ENCODE measurements at places on chromosomes 2 and 18. TPM values are rescaled to one million over a fixed set of nuclear protein-coding genes. Genes with fewer than 3 reads are reported as not detected.

DNA sequence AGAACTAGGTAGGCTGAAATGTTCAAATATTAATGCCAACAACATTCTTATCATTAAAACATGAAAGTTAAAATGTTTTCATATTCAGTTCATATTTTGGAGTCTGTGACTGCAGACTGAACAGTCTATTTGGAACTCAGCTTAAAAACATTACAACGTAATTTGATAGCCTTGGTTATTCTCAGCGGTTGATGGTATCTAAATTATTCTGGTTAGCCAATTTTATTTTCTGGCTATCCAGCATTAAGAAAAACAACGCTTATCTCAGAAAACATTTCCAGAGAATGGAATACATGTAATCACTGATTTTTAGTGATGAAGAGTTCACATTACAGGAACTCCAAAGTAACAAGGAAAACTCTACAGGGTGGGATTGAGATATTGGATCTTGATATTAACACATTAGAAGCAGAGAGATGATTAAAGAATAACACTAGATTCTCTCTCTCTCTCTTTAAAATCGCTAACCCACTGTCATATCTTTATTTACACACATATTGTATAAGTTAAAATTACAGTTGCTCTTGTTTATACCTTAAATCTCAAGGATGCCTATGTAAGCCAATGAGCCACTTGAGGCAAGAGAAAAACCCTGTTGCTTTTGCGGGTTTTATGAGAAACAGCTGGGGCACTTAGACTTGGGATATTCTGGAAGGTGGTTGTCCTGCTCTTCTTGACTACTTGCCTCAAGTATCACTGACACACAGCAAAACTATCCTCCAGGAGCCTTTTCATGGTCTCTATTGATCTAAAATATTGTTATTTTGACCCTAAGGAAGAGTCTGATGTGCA is 84.9 kb downstream of the ICOS start:
- no peak for DNase-seq

DNA sequence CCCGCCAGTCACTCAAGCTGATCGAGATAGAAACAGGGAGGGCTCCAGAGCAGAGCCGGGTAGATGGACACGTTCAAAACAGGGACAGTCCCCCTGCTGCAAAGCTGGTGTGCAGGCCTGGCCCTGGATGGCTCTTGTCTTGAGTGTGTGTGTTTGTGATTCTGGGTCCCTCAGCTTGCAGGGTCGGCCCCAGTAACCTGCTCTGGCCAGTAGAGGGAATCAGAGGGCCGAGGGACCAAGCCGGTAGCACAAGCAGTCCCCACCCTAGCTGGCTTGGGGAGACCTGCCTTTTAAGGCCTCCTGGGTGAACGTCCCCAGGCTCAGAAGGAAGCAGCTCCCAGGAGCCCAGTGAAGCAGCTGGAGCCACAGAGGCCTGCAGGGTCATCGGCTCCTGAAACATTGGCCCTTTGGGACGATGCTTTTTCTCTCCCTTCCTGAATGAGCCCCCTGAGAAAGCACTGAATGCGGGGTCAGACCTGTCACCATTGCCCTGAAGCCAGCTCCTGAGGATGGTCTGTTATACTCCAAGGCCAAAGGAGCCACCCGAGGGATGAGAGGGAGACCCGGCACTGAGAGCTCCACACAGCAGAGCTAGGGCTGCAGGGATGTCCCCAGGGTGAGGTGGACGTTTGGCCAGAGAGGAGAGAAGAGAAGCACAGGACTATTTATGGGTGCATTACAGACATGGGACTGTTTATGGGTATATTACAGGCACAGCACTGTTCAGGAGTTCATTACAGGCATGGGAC is 15.4 kb upstream of the MLPH start:
- DNase-seq: peak; percentile 51

GRCh38 chr2:69226903-69227302 is 160.1 kb downstream of the GFPT1 start:
- DNase-seq: no peak

DNA sequence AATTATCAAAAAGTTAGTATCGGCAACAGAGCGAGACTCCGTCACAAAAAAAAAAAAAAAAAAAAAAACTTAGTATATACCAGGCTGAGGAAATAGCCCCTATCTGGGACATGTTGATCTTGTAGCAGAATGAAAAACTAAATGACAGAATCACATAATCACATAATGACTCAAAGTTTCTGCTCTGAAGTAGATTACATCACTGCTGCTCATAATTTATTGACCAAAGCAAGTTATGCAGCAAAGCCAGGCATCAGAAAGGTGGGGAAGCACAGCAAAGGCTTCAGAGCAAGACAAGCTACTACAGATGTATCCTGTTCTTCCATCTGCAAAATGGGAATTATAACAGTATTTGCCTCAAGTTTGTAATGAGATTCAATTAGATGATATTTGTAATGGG is 68.1 kb downstream of the BOD1L2 start:
- DNase-seq: no peak

- DNase-seq: no peak
Measured at GRCh38 chr2:60992985-60993392, 24.5 kb upstream of the PEX13 start.

DNA sequence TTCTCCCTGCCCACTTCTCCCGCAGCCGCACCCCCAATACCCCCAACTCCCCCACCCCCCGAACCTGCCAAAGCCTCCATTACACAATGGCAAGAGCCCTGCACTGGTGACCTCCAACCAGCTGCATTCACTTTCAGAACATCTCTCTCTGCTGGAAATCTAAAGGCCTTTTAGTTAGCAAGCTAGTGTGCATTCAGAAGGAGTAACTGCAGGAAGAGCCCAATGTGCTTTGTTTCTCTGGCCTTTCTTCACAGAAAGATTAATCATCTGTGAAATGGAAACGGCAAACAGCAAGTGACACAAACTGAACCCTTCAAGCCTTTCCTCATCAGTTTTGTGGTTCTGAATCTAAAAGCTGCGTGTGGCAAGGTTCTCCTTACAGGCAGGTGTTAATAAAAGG is 124.2 kb downstream of the OLA1 start:
- no peak for DNase-seq

GRCh38 chr18:62452280-62452831 is 70.5 kb upstream of the ZCCHC2 start:
- peak; percentile 99 for DNase-seq

DNA sequence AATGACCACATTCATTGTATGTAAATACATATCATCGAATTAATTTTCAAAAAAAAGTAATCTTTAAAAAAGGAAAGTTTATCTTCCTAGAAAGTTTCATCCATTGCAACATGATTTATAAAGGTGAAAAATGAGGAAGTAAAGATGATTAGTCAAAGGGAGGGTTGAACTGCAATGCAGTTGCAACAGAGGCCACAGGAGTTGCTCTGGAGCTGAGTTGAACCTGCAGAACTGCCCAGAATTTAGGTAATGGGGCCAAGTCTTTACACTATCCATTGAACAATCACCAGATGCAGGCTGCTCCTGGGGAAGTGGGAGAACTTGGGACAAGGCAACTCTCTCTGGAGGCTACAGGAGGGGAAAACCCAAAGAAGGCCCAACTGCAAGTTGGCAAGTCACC is 390.7 kb downstream of the METTL4 start:
- no peak for DNase-seq

DNA sequence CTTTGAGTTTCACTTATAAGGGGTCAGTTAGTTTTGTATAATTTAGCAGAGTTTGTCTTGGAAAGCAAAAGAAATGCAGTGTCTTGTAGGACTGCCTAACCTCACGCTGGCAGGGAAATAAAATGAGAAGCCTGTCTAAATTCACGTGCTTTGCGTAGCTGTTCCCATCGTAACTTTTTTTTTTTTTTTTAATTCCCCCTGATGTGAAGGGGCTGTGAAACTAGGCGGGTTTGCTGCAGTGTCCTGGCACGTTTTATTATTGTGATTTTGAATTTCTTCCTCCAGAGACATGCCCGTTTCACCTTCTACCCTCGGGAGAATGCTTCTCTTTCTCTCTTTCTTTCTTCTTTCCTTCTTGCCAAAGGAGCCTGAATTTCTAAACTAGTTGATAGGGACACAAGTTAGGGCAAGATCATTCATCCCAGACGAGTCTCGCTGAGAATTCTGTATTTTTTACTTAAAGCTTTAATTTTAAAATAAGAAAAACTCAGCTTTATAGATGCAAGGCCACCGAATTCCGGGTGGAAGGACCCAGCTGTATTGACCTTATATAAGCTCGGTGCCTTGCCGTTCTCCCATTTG is 2.3 kb downstream of the MEIS1 start:
- no peak for DNase-seq

- no peak for DNase-seq
Measured at GRCh38 chr2:23124214-23124750, 260.7 kb upstream of the KLHL29 start.

DNA sequence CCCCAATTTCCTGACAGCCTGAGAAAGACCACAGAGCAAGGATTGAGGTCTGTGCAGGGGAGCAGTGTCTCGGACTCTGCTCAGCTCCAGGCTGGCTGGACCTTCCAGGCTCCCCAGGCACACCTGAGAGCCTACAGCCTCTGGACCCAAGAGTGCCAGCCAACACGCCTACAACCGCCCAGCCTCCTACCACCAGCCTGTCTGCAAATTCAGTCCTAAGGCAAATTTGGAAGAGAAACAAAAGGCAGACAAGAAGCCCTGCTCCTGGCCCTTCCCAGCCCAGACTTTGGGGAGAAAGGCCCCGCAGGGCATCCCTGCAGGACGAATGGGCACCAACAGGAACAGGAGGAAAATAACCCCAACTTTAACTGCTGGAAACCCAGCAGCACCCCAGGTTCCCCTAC is 1.9 kb downstream of the HS6ST1 start:
- DNase-seq: no peak

DNA sequence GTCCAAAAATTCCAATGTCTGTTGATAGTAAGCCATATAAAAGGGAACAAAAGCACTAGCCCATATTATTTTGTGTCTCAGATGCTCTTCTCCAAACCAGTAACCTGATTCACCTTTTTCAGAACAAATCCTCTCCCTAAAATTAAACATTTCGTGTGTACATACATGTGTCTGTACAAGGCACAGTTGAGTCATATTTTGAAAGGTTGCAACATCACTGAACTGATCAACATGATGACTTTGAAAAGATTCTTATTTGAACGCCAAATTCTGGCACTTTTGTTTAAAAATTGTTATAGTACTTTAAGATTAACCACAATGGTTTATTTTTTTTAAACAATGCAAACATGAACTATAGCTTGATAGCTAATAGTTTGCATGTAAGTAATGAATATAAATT is 102.5 kb downstream of the RIT2 start:
- DNase-seq: no peak

DNA sequence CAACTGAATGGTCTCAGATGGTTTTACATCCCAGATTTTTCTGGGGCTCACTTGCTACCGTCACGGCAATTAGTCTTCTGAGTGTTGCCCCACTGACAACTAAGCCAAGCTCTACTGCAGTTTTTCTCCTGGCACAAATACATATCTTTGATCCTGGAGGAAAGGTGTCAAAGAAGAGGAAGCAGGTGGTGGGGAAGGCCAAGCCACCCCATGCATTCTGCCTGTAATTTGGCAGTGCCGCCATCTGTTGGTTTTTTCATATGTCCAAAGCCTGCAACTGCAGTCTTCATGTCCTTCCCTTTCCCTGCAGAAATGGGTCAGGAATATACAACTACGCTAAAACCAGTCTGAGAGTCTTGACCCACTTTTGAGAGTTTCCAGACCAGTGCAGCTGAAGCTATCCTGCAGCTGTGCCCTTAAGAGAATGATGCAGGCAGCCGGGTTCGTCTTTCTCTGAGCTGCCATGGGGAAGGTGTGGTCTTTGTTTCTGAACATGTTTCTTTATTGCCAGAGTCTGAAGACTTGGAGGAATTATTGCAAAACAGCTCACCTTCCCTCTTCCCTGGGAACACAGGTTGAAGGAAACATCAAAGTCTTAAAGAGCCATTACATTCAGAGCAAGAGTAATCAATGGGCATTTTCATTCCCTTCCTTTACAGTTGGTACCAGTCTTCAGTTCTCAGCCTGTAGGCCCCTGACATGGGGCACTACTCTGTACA is 71.8 kb upstream of the ATL2 start:
- DNase-seq: no peak

DNA sequence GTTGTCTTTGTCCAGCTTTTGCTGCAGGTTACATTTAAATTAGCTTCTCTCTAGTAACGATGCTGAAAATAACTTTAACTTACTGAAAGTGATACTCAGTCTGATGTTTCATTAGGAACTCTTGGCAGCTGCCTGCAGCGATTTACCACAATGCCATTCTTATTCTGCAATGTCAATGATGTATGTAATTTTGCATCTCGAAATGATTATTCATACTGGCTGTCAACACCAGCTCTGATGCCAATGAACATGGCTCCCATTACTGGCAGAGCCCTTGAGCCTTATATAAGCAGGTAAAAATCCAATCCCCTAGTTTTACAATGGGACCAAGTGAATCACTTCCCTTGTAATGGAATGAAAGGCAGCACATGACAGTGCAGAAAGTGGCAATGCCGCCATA is 16.3 kb upstream of the MFF start:
- no peak for DNase-seq

DNA sequence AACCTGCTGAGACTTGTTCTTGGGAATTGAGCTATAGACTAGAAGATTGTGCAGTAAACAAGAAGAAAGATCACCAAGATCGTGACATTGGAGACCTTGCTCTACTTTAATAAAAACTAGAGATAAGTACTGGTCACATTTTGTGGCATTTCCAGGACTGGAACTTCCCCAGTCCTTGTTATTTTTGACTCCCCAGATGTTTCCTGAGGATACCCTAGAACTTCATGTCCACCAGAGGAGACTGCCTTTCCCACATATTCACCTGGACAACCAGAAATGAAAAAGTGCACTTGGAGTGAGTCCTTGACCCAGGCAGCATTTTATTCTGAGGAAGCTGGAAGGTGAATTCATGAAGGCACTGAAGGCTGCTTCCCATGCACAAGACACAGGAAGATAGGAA is 5.7 kb downstream of the CD207 start:
- no peak for DNase-seq

DNA sequence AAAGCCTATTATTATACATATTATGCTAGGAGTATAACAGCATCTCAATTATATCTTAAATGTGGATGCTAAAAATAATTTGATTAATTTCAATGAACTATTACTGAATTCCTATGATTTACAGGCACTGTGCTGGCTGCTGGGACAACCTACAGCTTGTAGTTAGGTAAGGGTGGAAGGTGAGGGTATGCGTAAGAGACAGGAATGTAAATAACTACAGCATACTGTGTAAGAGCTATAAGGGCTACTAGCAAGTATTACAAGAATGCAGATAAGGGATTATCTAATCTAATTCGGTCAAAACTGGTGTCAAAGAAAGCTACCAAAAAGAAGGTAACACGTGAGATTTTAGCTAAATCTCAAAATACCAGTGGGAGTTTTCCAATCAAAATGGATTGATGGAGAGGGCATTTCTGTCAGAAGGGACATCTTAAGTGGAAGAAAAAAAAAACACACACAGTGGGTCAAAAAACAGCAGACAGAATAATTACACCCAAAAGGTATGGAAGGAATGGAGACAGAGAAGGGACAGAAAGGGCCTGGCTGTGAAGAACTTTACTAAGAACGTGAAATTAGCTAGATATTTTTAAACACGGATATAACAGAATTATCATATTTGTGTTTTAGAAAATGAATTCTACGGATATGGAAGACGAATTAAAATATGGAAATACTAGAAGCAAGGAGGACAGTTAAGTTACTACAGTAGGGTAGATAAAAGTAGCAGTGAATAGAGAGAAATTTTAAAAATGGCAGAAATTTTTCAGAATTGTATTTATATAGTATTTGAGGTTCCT is 47.1 kb downstream of the STRN start:
- DNase-seq: peak; percentile 38

Gene SCN7A
- not detected for total RNA-seq

Gene LOXL3
- total RNA-seq: 0.39 TPM

Gene FZD7
- total RNA-seq: 0.13 TPM
